ENCODE measurements at places on chromosomes 4 and X.

GRCh38 chr4:62209757-62210485 lies 1009.8 kb downstream of the ADGRL3 start:
- DNase-seq: no peak

- no peak for DNase-seq
Measured at GRCh38 chrX:104420907-104421306, 145.1 kb upstream of the IL1RAPL2 start.

- no peak for DNase-seq
Measured at GRCh38 chrX:70577442-70577841, 132.8 kb downstream of the DLG3 start.

DNA sequence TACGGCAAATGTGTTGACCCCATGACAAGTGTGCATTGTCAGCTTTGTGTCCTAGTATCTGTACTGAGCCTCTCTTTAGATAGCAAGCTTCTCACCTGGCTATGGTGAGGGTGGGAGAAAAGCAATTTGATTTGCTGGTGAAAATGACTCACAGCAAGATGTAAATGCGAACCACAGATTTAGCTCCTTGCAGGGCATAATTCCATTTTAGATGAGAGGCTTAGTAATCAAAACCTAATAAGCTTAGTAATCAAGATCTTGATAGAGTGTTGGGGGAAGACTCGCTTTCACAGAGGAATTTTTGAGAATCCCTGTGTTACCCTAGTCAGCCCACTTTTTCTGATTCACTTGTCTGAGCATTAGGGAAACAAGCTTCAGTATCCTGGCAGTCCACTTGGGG lies 7.7 kb upstream of the OCIAD2 start:
- DNase-seq: no peak

DNA sequence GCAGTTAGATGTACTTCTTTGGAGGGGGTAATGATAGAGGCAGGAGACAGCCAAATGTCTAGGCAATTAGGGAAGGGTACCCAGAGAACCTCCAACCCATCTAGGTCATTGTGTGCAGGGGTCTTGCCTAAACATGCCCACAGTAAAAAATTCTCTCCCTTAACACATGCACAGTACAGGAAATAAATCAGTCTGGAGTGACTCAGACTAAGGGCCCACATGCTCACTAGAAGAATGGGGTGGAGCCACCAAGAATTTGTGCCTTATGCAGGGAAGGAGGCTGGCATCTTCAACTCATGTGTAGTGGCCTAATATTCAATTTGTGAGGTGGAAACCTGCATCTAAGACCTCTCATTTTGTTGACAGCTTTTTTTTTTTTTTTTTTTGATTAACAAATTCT lies 945.3 kb upstream of the GRIA3 start:
- DNase-seq: no peak

GRCh38 chr4:183960962-183961541 lies 55.9 kb downstream of the STOX2 start:
- DNase-seq: no peak

DNA sequence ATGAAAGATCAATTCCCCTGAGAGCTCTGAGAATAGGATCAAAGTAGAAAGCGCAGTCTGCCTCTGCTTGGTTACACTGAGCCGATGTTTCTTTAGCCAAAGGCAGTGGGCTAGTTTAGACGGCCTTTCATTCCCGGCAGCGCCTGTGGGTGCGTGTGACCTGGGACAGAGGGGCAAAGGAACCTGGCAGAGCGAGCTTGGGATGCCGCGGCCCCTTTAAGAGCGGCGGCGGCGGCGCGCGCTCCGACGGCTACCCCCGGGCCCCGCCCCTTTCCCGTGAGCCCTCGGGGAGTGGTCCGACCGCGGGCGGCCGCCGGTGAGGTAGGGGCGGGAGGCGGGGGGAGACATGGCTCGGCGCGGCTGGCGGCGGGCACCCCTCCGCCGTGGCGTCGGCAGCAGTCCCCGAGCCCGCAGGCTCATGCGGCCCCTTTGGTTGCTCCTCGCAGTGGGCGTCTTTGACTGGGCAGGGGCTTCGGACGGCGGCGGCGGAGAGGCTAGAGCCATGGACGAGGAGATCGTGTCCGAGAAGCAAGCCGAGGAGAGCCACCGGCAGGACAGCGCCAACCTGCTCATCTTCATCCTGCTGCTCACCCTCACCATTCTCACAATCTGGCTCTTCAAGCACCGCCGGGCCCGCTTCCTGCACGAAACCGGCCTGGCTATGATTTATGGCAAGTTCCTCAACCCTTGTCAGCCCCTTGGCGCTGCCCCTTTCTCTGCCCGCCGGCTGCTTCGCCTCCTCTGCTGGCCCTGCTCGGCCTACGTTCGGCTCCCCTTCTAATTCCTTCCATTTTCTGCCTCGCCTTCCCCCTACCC lies at the start of gene SLC9A6:
Gene SLC9A6 (plus strand): TSS at position 279 of the 816 bp plus-strand sequence. CDS start 224 bp downstream, at position 503.
- DNase-seq: peak; percentile 50

DNA sequence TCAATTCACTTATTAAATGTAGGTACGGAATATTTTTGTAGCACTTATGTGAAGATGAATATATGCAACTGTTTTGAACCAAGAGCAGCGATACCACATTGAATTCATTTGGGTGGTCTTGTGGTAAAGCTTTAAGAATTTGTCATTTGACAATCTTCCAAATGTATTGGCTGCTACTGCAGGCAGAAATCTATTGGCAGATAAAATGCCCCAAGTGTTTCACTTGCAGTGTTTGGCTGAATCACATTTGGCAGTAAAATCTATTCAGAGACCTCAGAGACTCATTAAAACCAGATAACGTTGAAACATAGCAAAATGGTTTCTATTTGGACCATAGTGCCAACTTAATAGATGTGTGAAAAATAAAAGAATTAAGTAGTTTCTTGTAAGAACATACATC lies 303.4 kb downstream of the FGF13 start:
- DNase-seq: no peak

DNA sequence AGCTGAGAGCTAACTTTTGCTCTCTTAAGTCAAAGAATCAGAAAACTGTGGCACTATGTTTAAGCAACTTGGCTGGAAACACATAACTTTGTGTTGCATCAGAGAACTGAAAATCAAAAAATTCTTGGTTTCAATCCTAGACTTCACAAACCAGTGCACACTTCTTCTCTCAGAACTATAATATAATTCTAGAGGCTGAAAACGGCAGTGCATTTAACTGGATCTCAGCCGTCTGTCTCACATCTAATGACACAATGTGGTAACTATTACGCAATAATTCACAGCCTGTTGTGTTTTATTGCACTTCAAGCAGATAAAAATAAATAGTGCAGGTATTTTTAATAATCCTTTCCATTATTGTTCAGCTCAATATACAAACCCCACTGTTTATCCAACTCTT lies 260.6 kb upstream of the DIAPH2 start:
- DNase-seq: no peak

DNA sequence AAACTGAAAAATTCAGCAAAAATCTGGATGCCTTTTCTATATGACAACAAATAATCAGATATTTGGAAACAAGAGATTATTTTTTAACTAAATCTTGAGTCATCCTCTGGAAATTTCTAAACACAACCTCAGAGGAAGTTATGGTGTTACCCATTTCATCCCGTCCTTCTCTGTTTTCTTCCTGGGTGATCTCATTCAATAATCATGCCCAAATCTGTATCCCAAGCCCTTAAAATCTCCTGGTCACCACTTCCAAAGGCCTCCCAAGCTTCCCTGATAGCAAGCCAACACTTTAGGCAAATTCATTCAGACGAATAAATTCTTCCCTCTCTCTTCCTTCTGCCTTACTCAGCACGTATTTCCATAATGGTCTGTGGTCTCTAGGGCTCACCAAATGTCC lies 9.7 kb upstream of the SORCS2 start:
- DNase-seq: no peak

DNA sequence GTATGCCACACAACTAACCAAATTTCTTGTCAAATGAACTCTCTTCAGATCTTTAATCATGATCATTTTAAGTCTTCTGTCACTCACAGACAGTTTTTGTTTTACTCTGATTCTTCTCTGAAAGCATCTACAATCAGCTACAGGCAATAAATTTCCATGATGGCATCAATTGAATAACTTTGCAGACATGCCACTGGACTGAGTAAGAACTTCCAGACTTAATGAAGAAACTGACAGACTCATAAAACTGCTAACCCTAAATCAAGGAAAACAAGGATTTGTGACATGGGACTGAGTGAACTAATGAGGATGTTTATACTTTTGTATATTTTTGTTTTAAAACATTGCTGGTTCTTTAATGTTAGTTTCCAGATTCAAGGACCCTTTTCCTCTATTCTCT lies 5.5 kb upstream of the PPP1R2C start:
- no peak for DNase-seq

- DNase-seq: no peak
Measured at GRCh38 chr4:476501-476900, 22.5 kb downstream of the ZNF721 start.

- DNase-seq: no peak
Measured at GRCh38 chr4:17065821-17066220, 167.4 kb upstream of the LDB2 start.

GRCh38 chr4:39542611-39543012 lies 15.4 kb upstream of the UGDH start:
- no peak for DNase-seq

DNA sequence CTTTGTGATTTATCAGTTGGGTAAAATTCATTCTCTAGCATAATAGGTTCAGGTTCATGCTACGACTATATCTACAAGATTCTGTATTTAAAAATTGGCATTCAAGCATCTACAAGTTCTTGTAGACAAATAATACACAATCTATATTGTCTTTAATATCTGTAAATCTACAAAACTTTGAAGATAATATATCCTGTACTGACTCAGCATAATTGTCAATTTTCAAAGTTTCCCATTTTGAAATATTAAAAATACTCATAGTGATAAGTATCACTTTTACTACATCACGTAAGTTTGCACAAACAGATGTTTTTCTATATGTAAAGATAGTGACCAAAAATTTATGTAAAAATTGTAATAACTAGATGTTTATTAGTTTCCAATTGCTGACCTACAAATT lies 360.6 kb downstream of the FSTL5 start:
- no peak for DNase-seq

GRCh38 chrX:17046478-17047097 lies 100.1 kb downstream of the REPS2 start:
- no peak for DNase-seq

GRCh38 chrX:9859711-9860555 lies 73.7 kb downstream of the SHROOM2 start:
- DNase-seq: no peak

DNA sequence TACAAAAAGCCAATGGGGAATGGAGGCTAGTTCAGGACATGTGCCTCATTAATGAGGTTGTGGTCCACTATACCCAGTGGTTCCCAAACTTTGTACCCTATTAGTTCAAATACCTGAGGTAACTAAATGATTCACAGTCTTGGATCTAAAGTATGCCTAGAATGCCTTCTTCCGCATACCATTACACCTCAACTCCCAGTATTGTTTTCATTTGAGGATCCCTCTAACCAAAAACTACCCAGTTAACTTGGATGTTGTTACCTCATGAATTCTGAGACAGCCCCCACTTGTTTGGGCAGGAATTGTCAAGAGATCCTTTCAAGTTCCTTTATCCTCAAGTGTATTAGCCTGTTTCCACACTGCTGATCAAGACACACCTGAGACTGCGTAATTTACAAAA lies 439.2 kb downstream of the PCDH10 start:
- DNase-seq: no peak

- no peak for DNase-seq
Measured at GRCh38 chr4:43277003-43277402, 384.5 kb downstream of the GRXCR1 start.

DNA sequence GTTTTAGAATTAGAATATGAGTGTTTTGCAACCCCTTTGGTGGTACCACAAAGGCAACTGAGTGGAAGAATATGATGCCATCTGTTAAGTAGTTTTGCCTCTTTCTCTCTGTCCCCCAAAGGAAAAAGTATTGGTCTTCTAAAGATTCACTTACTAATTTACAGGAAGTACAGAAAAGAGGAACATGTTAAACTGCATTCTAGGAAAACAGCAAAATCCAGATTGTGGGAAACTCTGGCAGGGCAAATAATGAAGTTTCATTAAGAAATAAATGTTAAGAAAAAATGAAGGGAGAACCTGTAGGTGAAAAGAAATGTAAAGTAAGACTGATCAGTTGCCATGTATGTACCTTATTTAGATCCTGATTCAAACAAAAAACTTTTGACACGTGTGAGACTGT lies 39.3 kb downstream of the NSUN7 start:
- DNase-seq: no peak

- DNase-seq: no peak
Measured at GRCh38 chrX:131917588-131917987, 105.5 kb upstream of the STK26 start.

DNA sequence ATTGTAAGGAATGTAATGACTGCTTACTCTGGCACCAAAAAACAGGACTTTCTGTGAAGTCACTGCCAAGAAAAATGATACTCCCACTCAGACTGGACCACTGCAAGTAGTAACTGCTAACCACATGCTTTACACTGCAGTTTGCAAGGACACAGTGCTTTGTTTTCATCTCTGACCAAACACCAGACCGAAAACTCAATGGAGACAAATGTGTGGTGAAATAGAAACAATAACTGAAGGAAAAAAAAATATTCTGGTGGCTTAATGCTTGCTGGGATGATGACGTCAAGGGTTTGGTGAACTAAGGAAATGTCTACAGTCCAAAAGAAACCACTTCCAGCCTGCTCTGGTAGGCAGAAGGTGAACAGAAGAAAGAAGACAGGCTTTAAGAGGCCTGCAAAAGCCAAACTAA lies 13.2 kb downstream of the GPC4 start:
- DNase-seq: no peak

DNA sequence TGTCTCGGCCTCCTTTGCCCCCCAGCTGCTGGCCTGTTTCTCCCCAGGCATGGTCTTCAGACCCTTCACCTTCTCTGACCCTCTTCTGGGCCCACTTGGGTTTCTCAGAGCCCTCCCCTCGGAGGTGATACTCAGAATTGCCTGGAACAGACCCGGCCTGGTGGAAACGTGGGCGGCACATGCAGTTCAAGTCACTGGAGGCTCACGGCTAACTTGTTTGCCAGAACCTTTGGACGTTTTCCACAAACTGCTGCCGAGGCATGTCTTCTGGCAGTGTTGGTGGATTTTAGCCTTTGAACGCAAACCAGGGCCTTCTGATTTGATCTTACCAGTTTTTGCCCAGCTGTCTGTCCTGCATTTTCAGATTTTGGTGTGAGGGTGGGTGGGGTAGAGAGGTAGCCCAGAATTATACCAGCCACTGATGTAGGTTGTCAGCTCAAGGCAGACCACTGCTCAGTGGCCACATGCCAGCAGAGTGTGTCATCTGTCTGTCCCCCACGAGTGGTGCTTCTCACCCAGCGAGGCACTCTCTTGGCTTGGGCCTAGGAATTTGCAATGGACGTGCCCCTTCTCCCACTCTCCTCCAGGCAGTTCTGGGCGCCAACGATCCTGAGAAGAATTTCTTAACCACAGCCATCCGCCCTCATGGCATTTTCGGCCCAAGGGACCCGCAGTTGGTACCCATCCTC lies 32.5 kb upstream of the ZNF185 start:
- no peak for DNase-seq

- no peak for DNase-seq
Measured at GRCh38 chrX:119040432-119040831, 32.4 kb upstream of the CT47C1 start.

- no peak for DNase-seq
Measured at GRCh38 chr4:104726002-104726401, 231.3 kb upstream of the CXXC4 start.

GRCh38 chr4:103721251-103721650 lies 1.5 kb upstream of the TACR3 start:
- DNase-seq: no peak

All from stimulated activated CD8-positive, alpha-beta memory T cell treated with anti-CD3 and anti-CD28 coated beads, Interleukin-4, amount 100 ng/mL, for 4 hours (primary cell).